Stimulated activated CD4-positive, alpha-beta T cell treated with anti-CD3 and anti-CD28 coated beads, Interleukin-1b, Interleukin-23, amount 100 ng/mL, for 48 hours (primary cell): ENCODE measurements at places on chromosomes 11 and 22.

DNA sequence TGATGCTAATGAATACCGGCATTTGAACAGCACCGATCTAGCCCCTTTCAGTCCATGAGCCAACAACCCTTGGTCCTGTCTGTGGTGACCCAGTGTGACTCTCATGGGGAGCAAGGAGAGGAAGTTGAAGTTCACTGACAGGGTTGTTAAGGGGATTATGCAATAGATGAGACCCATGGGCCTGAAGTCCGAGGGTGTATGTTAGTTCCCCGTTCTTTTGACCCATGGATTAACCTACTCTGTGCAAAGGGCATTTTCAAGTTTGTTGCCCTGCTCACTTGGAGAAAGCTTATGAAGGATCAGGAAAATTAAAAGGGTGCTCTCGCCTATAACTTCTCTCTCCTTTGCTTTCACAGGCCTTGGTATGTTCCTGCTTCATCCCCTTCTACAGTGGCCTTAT is 4.9 kb downstream of the PNPLA3 start:
- DNase-seq = no peak

- no peak for DNase-seq
Measured at GRCh38 chr11:74460065-74460464, 7.3 kb downstream of the KCNE3 start.

GRCh38 chr11:64545619-64546018 is 45.4 kb upstream of the SLC22A12 start:
- DNase-seq = no peak

DNA sequence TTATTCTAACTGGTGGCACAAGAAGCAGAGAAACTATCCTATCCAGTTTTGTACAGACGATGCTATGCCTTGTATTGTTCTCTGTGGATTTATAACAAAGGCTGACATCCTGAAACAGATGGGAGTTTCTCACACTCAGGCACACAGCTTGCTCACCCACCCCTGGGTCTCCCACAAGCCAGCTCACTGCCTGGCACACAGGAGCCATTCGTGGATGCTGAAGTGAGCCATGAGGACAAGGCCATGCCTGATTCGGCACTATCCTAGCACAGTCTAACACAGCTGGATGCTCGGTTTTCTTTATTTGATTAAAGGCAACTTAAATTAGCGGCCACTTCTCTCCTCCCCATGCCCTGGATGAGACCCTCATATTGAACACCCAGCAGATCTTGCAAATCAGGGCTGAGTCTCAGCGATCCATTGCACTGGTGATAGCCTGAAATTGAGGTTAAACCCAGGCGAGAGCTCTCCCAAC is 25.7 kb upstream of the TMPRSS4 start:
- DNase-seq = no peak

DNA sequence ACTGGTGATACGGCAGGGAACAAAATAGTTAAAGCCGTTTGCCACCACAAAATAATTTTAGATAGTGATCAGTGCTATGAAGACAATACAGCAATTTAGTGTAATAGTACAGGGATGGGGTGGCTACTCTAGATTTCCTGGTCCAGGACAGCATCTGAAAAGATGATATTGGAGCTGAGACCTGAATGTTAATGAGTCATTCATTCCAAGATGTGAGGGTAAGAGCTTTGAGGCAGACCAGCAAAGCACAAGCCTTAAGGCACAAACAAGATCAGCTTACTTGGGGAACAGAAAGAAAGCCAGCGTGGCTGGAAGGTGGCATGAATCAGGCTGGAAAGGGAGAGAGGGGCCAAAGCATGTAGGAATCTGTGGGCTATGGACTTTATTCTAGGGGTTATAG is 132.3 kb downstream of the TRIM44 start:
- DNase-seq = no peak

- DNase-seq = no peak
Measured at GRCh38 chr22:35866651-35867050, 149.0 kb downstream of the APOL5 start.

DNA sequence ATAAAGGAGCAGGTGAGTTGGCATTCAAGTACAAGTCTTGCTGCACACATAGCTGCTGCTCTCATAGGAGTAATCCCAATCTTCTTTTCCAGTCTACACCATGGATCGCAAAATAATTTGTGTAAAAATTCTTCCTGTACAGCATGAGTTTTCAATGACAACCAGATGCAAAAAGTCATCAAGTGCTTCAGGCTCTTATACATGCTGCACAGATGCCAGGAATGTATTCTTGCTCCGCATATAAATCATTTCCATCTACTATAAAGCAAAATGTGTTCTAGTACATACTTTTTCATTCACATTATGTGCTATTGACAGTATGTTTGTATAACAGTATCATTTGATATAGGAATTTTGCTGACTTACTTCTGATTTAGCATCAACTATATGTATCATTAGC is 35.4 kb downstream of the NXPE2 start:
- DNase-seq = no peak
